ENCODE measurements at places on chromosomes 2 and 18.

DNA sequence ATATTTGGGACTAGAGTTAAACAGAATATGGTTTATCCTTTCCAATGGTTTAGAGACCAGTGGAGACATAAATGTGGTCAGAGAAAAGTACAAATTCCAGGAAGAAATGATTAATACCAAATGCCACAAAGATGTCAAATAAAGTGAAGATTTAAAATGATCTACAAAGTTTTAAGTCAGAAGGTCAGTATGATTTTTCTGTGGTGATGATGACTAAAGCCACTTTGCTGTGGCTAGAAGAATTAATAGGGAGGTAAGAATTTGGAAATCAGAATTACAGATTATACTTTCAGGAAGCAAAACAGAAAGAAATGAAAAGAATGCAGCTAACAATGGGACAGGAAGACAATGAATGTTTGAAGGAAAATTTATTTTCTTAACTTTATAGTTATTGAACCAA is 91.5 kb upstream of the CDH7 start:
- no peak for DNase-seq

DNA sequence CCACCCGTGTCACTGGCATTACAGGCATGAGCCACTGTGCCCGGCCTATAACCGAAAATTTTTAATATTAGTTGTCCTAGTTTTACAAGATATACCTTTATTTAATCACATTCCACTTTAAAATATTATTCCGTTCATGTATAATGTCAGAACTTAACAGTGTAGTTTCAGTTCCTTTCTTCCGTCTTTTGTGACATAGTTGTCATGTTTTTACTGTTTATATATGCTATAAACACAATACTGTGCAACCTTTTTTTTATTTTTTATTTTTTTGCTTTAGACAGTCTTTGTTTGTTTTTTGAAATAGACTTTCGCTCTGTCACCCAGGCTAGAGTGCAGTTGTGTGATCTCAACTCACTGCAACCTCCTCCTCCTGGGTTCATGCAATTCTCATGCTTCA is 129.5 kb upstream of the TTC27 start:
- DNase-seq = no peak

GRCh38 chr18:77068321-77069312 is 64.0 kb downstream of the MBP start:
- no peak for DNase-seq

GRCh38 chr2:226169751-226170581 is 629.7 kb downstream of the IRS1 start:
- no peak for DNase-seq

DNA sequence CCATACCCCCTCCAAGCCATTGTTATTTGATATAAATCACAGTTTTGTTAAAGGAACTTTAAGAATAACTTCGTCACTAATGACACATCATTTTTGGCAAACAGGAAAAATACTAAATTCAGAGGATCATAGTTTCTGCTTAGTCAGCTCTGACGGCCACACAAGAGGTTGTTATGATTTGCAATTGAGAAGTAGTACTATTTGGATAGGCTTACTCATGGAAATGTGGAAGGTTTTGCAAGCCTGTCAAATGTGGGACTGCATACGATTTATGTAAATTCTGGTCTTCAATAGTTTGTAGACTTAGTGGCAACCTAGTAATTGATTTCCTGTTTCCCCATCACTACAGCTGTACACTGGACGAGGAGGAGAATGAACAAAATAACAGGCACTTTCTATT is 108.1 kb downstream of the ARHGEF33 start:
- DNase-seq = no peak

DNA sequence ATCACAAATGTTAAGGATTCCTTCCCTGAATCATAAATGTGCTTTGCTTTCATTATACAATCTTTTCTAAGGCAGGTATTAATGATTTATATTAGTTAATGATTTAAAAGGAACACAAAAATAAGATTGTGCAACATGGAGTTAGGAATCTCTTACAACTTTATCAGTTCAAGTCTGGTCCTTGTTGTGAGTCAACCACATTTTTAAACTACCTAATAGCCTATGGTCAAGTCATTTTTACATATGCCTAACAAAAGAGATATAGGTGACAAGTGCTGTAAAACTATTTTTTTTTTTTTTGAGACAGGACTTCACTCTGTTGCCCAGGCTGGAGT is 8.2 kb upstream of the INPP1 start:
- no peak for DNase-seq

DNA sequence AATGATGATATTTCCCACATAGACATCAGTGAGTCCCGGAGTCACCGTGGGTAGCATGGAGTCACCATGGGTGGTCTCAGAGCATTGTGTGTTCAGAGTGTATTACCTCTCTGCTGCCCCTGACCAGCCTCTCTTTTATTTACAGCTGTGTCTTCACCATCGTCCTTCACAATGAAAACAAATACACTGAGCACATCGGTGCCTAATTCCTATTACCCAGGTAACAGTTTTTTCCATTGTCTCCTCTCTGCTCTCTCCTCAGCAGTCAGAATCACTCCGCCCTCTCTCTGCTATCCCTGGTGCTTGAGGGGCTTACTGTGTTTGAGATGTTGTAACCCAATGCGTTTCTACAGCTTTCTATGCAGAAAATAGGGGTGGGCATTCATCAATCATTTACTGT is 361.5 kb upstream of the RAB12 start:
- DNase-seq = no peak

DNA sequence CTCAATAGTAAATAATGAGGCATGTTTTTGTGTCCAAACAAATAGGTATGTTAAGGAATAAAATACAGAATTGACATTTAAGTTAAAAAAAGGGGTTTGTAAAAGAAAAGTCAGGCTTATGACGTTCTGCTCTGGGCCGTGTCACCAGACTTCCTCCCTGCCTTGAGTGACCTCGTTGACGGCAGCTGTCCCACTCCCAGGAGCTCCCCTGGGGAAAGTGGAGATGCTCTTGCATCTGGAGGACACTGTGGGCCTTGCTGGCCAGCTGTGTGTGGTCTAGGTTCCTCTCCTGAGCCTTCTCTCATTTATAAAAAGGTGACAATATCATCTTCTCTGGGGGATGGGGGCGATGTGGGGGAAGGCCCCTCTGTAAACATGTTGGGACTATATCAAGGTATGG is 196.2 kb downstream of the CLIP4 start:
- DNase-seq = no peak

DNA sequence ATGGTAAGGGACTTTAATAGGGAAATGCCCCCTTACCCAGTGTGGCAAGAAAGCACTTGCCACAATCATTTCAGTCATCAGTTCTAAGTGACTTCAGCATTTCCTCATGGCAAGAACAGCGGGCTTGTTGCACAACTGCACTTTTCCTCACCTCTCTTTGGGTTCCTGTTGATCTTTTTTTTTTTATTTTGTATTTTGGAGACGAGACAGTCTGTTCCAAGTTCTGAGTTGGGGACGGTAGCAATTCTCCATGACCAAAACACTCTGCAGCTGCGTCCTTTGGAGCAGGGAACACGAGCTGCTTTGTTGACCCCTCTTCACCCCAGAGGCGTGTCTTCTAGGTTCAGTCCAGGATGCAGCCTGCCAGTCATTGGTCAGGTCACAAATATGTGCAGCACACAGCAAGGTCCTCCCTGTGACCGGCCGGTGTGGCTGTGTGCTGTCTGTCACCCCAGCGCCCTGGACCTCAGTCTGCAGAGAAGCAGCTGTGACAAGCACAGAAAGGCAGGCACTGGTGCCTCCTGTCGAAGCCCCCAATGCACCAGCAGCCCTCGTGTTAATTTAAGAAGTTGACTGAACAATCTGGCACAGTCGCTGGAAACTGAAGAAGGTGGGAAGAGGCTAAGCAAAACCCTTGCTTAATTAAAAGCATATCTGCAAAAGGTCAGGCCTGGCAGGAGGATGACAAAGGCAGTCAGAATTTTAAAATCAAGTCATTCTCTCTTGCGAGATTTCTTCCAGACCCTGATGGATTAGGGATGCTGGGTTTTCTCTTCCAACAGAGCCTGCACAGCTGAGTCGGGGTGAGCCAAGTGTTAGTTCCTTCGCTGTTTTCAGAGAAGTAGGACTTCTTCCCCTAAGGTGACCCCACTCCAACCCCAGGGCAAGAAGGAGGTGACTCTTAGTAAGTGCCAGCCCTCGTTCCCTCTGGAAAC is 96.7 kb upstream of the COPS8 start:
- DNase-seq = no peak

GRCh38 chr2:101921319-101921952 is 70.3 kb upstream of the IL1R2 start:
- DNase-seq = no peak

DNA sequence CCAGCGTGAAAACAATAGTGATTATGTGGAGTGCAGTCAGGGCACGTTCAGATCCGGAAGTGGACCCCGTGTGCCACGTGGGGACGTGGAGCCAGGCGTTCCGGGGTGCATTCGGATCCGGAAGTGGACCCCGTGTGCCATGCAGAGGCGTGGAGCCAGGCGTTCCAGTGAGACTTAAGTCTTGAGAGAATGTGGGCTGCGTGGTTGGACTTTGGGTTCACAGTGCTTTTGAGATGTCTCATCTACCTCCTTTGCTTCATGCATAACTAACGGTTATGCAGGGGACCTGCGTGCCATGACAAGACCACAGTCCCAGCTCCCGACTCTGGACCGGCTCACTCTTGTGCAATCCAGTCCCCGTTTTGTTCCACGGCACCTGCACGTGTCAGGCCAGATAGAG is 28.8 kb downstream of the CTDP1 start:
- DNase-seq = no peak

DNA sequence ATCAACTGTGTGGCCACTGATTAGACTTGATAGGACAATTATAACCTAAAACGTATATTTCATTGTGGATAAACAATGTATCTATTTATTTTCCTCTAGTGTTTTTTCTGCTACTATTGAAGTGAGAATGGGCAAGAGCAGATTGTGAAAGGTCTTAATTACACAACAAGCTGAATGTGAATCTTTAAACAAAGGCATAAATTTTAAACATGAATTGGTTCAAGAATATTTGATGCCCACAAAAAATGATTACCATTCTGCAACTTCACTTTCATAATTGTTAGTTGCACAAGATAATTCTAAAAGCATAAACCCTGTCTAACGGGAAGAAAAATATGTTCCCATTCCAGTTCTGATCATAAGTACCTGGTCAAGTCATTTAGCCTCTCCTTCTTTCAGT is 285.6 kb downstream of the GULP1 start:
- no peak for DNase-seq

DNA sequence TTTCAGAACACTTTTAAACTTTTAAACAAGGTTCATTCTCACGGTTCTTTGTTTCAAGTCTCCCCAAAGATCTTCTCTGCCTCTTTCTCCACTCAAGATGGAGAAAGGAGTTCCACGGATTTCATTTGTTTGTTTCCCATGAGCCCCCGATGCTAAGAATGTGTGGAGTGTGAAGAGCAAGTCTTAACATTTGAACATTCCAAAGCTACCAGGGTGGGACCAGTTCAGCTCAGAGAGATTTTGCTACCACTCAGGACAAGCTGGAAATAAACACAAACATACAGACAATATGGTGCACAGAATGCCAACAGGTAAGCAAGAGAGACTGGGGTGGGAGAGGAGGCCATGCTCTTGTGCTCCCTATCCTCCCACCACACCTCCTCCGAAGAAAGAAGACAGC is 56.7 kb downstream of the SPRED2 start:
- DNase-seq = no peak

DNA sequence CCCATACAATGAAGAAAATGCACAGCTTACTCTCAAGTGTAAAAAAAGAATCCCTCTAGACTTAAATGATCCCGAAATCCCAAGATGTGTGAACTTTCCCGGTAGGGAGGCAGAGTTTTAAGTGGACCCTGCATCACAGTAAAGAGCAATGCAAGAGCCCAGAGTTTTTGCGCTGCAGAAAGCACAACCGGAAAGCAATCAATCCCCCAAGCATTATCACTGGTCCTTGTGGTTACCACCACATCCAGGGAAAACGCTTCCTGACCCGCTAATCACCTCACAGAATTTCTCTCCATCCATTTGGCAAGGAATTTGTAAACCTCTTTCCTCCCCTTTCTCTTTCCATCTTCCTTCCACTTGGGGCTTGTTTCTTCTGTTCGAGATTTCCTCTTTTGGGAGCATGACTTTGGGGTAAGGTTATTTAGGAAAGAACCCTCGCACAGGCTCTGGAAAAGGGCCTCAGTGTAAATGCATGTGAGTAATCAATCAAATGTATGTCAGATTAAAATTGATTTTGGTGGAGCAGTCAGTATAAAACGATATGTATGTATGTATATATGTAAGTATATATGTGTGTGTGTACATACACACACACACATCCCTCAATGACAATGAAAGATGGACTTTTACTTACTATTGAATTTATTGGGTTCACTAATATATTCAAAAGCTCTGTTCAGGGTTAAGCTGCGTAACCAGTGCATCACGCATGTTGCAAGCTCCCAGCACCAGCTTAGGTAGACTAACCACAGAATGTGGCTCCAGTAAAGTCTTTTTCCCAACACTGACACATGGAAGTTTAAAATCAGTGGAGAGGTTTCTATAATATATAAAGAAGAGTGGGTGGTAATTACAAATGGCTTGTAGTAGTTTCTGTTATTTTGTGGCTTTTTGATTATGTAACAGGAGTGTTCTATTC is 1.6 kb downstream of the PLCL1 start:
- no peak for DNase-seq

DNA sequence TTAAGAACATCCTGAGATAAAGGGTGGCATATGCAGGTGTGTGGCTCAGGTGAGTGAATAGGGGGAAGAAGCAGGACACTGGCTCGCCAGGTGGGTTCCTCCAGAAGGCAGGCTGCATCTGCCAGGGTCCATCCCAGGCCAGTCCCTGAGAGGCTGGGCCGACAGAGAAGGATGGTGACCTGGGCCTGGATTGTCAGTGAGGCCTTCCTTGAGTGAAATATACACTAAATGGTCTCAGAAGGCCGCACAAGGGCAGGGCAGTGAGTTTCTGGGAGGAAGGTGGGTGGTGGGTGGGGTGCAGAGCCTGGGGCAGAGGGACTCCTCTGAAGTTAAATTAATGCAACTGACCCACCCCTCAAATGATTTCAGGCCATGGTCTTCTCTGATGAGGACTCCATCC is 182.1 kb downstream of the ANKRD30B start:
- no peak for DNase-seq

- no peak for DNase-seq
These were observed 2.4 kb downstream of the NFATC1 start for GRCh38 chr18:79397830-79398761.

DNA sequence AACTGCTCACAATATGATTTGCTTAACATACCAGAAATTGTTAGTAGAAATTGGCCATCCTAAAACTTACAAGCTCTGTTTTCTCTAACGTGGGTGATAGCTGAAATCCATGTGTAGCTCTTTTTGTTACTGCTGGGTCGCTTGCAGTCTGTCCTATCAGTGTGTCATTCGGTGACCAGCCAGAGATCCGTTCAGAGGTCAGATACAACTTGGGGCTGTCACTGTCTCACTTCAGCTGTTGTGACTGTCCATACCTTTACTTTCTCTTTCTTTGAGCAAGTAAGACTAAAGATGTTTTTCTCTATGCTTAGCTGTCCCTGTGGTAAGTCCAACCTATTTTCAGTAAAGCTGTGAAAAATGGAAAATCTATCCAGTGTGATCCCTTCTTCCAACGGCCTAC is 282.9 kb upstream of the KCNH7 start:
- no peak for DNase-seq

GRCh38 chr2:237351796-237352195 is 62.2 kb downstream of the COL6A3 start:
- no peak for DNase-seq

- no peak for DNase-seq
These were observed 17.5 kb upstream of the CDC42EP3 start for GRCh38 chr2:37688771-37689468.

Measured in stimulated activated CD4-positive, alpha-beta T cell treated with anti-CD3 and anti-CD28 coated beads, TNF-alpha, amount 100 ng/mL, for 4 hours (primary cell).